ENCODE measurements at places on chromosomes 12 and 14.

DNA sequence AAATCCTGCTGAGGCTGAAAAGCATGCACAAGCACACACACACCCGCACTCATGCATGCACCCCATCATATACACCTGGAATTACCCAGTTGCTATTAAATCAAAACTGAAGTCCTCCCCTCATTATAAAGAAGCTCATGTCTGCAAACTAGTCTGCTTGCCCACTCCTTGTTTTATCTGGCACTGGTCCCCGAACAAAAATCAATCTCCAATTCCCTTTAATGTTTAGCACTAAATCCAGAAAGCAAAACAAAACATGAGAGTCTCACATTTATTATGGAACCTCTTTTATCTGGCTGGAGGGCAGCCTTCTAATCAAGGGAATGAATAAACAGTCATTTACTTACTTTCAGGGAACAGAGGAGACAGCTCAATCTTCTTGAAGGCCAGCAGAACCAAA, 1093.4 kb upstream of the FLRT2 start:
- no peaks in the 10 kb centered on the region for H3K27me3 ChIP-seq
- H3K4me3 ChIP-seq: no peak overlapping the region
- H3K4me1 ChIP-seq: no peaks in the 10 kb centered on the region
- H3K27ac ChIP-seq: no peak overlapping the region
- H3K36me3 ChIP-seq: no peaks in the 10 kb centered on the region

- no peak overlapping the region for H3K4me3 ChIP-seq
- no peaks in the 10 kb centered on the region for H3K27me3 ChIP-seq
- DNase-seq: no peak
- H3K36me3 ChIP-seq: no peaks in the 10 kb centered on the region
- no peaks in the 10 kb centered on the region for H3K4me1 ChIP-seq
Observed at GRCh38 chr12:89742337-89743022, 33.8 kb upstream of the ATP2B1 start.

DNA sequence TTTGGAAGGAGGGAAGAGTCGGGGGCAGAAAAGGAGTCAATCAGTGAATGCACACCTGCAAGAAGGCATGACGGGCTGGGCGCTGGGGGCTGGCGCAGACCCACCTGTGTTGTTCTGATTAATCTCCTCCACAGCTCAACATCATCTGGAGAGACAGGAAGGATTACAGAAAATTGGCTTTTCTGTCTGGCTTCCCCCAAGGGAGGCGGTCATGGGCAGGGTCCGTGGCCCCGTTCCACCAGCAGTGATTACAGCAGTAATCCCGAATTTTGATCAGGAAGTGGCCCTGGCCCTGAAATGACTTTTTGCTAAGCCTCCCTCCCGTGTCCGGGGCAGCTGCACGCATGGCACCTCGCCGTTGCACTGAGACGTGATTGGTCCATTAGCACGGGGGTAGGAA, 24.4 kb upstream of the GALNT9 start:
- H3K4me3 ChIP-seq: no peak overlapping the region
- H3K36me3 ChIP-seq: no peaks in the 10 kb centered on the region
- peaks cover 63% of the 10 kb centered on the region for H3K27me3 ChIP-seq
- H3K4me1 ChIP-seq: no peaks in the 10 kb centered on the region
- no peak overlapping the region for H3K27ac ChIP-seq

- no peak overlapping the region for H3K4me3 ChIP-seq
- H3K27me3 ChIP-seq: no peaks in the 10 kb centered on the region
- H3K36me3 ChIP-seq: no peaks in the 10 kb centered on the region
- peaks cover 4% of the 10 kb centered on the region for H3K4me1 ChIP-seq
- H3K27ac ChIP-seq: no peak overlapping the region
Observed at GRCh38 chr12:27531896-27532295, 7.9 kb downstream of the PPFIBP1 start.

GRCh38 chr14:93869427-93869826, 57.7 kb upstream of the FAM181A start:
- H3K4me3 ChIP-seq: no peak overlapping the region
- no peaks in the 10 kb centered on the region for H3K4me1 ChIP-seq
- DNase-seq: no peak
- no peaks in the 10 kb centered on the region for H3K36me3 ChIP-seq
- no peak overlapping the region for H3K27ac ChIP-seq

- no peak for DNase-seq
- no peaks in the 10 kb centered on the region for H3K27me3 ChIP-seq
- no peak overlapping the region for H3K27ac ChIP-seq
- no peaks in the 10 kb centered on the region for H3K36me3 ChIP-seq
- no peak overlapping the region for H3K4me3 ChIP-seq
- no peaks in the 10 kb centered on the region for H3K4me1 ChIP-seq
Observed at GRCh38 chr14:38502239-38502638, 246.3 kb upstream of the CLEC14A start.

DNA sequence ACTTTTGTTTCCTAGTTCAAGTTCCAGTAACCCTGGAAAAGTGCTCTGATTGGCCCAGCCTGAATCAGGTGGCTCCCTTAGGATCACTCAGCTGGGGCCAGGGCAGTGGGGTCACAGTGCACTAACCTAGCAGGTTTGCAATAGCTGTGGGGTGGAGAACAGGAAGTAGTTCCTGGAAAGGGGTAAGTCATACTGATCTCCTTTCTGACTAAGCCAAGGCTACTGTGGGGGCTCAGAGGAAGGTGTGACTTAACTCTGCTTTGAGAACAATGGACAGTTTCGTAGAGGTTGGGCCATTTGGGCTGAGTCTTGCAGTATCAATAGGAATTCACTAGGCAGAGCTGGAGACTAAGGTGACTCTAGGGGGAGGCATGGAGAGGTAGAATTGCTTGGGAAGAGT, 89.4 kb downstream of the KIF26A start:
- no peak overlapping the region for H3K27ac ChIP-seq
- H3K4me1 ChIP-seq: no peaks in the 10 kb centered on the region
- DNase-seq: no peak
- H3K4me3 ChIP-seq: no peak overlapping the region
- no peaks in the 10 kb centered on the region for H3K27me3 ChIP-seq

DNA sequence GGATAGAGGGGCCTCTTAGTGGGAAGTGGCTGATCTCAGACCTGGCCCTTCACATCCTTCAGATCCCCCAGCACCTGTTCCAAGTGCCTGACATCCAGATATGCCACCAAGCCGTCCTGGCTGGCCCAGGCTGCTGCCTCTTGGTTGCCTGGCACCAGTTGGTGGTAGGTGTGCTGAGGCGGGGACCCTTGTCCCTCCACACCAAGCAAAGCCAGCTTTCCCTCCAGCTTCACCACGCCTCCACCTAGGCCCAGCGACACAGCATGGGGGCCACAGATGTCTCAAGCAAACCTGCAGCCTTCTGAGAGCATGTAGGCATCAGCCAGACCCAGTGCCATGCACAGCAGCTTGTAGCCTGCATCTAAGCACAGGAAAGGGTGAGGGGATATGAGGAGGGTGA, 3.5 kb upstream of the CD63 start:
- H3K27ac ChIP-seq: no peak overlapping the region
- no peaks in the 10 kb centered on the region for H3K27me3 ChIP-seq
- peaks cover under 1% of the 10 kb centered on the region for H3K36me3 ChIP-seq
- H3K4me3 ChIP-seq: no peak overlapping the region
- peaks cover 17% of the 10 kb centered on the region for H3K4me1 ChIP-seq

DNA sequence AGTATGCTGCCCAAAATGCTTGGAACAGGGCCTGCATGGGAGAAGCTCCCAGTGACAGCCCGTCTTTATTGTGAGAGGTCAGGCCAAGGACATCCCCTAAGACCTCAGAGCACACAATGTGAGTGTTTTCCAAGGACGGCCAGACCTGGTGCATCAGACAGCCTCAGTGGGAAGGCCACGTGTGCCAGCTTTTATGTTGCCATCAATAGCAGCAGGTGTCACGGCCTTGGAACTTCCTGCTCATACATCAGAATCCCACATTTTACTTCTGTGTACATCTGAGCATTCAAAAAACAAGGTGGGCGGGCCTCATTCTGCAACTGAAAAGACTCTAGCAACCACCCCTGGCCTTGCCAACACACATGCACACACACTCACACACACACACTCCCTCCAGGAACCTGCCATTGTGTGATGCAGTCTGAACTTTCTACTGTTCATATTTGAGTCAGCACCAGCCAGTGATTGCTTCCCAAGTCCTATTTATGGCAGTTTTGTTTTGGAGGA, 753.1 kb upstream of the TBX3 start:
- H3K4me1 ChIP-seq: no peaks in the 10 kb centered on the region
- H3K4me3 ChIP-seq: no peak overlapping the region
- H3K36me3 ChIP-seq: no peaks in the 10 kb centered on the region

- no peaks in the 10 kb centered on the region for H3K4me1 ChIP-seq
- no peak for DNase-seq
- no peaks in the 10 kb centered on the region for H3K27me3 ChIP-seq
- no peak overlapping the region for H3K27ac ChIP-seq
Observed at GRCh38 chr12:101777978-101778377, 38.7 kb upstream of the SYCP3 start.

- DNase-seq: no peak
- H3K4me3 ChIP-seq: no peak overlapping the region
- H3K27ac ChIP-seq: no peak overlapping the region
- H3K27me3 ChIP-seq: no peaks in the 10 kb centered on the region
Observed at GRCh38 chr14:68568907-68569897, 223.7 kb downstream of the ZFP36L1 start.

- no peaks in the 10 kb centered on the region for H3K4me1 ChIP-seq
- DNase-seq: no peak
- no peaks in the 10 kb centered on the region for H3K27me3 ChIP-seq
- H3K27ac ChIP-seq: no peak overlapping the region
- no peak overlapping the region for H3K4me3 ChIP-seq
- H3K36me3 ChIP-seq: no peaks in the 10 kb centered on the region
Observed at GRCh38 chr12:9951026-9951675, 19.0 kb upstream of the CLEC2A start.

DNA sequence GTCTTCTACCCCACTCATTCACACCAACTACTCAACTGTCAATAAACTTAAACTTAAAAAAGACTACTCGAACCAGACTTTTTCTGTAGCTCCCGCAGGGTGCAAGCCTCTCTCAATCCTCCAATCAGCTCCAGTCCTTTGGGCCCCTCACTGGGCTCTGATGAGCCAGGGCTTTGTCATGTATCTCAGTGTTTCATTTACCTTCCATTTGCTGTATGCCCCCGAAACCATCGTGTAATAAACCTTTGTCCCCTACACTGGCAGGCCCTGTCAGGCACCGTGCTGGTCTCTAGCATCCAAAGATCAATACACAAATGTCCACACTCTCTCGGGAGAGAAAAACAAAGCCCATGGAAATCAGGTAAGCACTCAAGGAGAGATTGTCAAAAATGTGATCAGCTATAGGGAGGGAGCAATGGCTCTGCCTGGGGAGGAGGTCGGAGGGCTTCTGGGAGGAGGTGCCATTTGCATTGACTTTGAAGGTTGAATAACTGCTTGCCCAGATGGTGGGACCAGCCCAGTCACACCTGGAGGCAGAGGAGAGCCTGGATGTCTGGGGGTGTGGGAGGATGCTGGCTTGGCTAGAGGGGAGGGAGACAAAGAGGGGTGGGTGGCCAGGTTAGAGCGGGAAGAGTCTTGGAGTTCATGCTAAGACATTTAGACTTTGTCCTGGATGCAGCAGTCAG, 42.1 kb upstream of the DICER1 start:
- no peaks in the 10 kb centered on the region for H3K27me3 ChIP-seq
- DNase-seq: no peak
- H3K36me3 ChIP-seq: peaks cover 30% of the 10 kb centered on the region
- H3K27ac ChIP-seq: no peak overlapping the region

- no peaks in the 10 kb centered on the region for H3K36me3 ChIP-seq
- H3K4me1 ChIP-seq: peaks cover under 1% of the 10 kb centered on the region
- H3K4me3 ChIP-seq: no peak overlapping the region
- no peaks in the 10 kb centered on the region for H3K27me3 ChIP-seq
- DNase-seq: no peak
- H3K27ac ChIP-seq: no peak overlapping the region
Observed at GRCh38 chr12:125978286-125978685, 913.1 kb downstream of the AACS start.

DNA sequence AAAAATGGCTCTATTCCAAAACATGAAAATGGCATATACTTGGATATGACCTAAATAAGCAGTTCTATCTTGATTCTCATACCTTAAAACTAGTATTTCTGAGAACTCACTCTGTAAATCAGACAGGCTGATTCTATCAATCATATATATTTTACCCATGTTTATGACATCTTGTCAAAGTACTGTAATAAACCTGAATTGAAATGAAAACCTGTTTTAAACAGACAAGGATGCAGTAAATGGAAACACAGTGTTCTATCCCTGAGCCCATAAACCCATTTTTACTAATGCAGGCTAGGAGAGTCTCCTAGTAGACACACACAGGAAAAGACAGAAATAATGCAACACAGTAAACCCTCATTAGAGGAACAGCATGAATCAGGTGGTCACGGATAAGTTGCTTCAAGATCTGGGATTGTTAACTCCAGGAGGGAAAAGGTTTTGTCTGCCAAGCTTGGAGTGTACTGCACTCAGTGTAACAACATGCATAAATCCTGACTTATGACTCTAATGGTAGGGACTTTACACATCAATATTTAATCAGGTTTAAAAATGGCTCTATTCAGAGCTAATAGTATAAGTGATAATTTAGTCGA, 93.6 kb upstream of the CPNE8 start:
- no peak overlapping the region for H3K4me3 ChIP-seq
- H3K36me3 ChIP-seq: no peaks in the 10 kb centered on the region
- H3K27me3 ChIP-seq: no peaks in the 10 kb centered on the region

DNA sequence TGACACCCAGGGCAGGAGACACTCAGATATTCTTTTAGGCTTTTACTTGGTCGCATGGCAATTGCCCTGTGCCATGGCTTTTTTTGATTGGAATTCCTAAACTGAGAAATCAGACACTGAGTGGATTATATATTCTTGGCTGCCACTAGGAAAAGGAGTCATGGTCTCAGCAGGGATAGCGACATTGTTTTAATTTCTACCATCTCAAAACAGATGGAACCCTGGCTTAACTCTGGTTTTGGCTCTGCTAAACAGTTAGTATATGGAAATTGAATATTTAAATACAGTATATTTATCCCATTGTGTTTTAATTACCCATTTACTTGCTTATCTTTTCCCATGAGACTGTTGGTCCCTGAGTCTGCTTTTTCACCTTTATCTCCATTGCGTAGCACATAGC, 84.0 kb downstream of the DACT1 start:
- H3K4me1 ChIP-seq: no peaks in the 10 kb centered on the region
- H3K27me3 ChIP-seq: no peaks in the 10 kb centered on the region
- no peak for DNase-seq

DNA sequence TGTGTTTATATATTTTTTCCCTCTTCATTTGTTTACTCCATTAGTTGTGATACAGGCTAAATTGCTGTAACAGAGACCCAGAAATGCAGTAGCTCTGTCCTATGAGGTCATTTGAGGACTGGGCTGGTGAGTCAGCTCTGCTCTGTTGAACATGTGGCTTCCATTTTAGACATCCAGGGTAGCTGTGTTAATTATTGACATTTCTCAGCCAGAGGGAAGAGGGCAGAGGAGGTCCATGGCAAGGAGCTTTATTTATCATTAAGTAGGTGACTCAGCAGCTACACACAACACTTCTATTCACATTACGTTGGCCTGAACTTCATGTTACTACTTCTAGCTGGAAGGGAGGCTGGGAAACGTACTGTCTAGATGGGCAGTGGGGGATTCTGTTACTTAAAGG, 85.4 kb downstream of the PTCSC3 start:
- H3K4me3 ChIP-seq: no peak overlapping the region
- H3K27me3 ChIP-seq: no peaks in the 10 kb centered on the region
- H3K4me1 ChIP-seq: no peaks in the 10 kb centered on the region
- H3K36me3 ChIP-seq: no peaks in the 10 kb centered on the region
